Hindlimb muscle (tissue), 1 donor: ENCODE measurements at places on chromosomes 5 and 9. TPM values are rescaled to one million over a fixed set of nuclear protein-coding genes. Genes with fewer than 3 reads are reported as not detected.
A peak's percentile ranks its signal among the peaks of the same experiment; 100 is the strongest.

- DNase-seq: no peak
These were observed 16.9 kb downstream of the CARD19 start for GRCh38 chr9:93112864-93113389.

GRCh38 chr5:43140286-43140685 is 19.6 kb downstream of the ZNF131 start:
- no peak for DNase-seq

DNA sequence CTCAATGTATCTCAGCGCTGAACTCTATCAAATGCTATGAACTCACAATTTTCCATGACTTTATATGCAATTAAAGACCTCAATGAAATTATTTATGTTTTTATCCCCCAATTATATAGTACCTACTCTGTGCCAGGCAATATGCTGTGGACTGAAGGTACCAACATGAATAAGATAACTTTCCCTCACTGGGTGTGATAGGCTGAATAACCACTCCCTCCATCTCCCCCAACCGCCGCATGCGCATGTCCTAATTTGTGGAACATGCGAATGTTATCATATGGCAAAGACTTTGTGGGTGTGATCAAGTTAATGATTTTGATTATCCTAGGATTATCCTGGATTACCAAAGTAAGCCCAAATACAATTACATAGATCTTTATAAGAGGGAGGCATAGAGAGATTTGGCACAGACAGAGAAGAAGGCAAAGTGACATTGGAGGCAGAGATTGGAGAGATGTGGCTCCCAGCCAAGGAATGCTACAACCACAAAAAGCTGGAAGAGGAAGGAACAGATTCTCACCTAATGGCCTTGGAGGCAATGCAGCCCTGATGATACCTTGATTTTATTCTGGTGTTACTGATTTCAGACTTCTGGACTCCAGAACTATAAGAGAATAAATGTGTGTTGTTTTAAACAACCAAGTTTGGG is 149.1 kb upstream of the VCAN start:
- no peak for DNase-seq

- no peak for DNase-seq
These were observed 231.4 kb upstream of the TRPM3 start for GRCh38 chr9:71352837-71353236.

DNA sequence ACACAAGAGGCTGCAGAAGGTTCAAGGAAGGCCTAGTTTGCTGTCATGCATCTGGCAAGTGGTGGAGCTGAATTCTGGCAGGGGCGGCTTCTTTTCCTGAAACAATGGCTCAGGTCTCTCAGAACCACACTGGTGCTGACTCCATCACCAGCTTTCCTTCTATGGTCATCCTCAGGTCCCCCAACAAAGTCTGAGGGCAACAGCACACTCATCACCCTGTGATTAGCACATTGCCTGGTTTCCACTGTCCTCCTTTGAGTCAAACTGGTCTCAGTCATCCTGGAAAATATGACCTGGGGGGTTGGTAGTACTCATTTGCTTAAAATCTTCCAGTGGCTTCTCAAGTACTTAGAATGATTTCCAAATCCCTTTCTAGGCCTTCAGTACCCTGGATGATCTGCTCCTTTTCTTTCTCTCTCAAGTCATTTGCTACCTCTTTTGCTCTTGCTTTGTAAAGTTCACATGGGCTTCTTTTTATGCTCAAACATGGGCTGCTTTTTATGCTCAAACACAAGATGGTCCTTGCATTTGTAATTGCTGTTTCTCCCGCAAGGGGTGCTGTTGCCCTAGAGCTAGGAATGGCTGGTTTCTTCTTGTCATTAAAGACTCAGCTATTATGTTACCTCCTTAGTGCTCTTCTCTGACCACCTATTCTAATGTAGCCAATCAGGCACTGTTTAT is 144.9 kb downstream of the ALDH1A1 start:
- DNase-seq: no peak

GRCh38 chr9:123321616-123322272 is 34.3 kb upstream of the CRB2 start:
- no peak for DNase-seq

DNA sequence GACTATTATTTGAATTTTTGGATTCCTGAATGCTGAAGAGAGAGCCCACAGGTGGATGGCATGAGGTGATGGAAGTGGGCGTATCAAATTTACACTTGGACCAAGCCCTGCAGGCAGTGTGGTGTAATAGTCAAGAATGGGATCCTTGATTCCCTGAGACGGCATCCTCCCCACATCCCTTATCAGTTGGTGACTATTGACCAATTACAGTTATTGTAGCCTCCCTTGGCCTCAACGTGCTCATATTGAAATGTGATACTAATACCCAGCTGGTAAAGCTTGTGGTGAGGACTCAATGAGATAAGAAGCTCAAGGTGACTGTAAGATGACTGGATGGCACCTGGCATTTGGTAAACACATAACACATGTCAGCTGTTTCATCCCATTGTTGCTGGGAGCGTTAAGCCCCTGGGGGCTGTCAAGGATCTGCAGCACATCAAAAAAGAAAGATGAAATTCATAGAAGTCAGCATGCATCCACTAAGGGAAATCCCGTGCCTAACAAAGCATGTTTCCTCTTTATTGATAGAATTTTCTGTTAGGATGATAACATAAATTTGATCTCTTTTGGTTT is 65.6 kb upstream of the IRX2 start:
- DNase-seq: no peak

GRCh38 chr9:4550777-4551484 is 60.7 kb downstream of the SLC1A1 start:
- DNase-seq: peak; percentile 24

- no peak for DNase-seq
These were observed 664.9 kb downstream of the TAF11L14 start for GRCh38 chr5:18299166-18299565.

DNA sequence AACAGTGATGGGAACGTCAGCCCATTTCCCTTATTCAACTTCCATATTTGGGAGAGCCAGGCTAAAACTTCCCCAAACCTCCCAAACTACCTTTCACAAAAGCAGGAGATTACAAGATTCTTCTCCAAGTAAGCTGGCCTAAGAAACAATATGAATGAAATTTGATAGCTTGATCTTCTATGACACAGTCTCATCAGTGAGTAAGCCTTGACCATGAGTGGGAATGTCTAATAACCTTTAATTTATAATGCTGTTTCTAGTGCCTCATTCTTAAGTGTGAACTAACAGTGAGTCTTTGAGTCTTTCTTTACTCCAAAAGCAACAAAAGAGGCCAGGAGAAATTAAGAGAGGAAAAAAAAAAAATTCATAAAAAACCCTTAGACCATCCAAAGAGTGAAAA is 1379.9 kb downstream of the EFNA5 start:
- DNase-seq: no peak

GRCh38 chr5:56769875-56770604 is 45.3 kb upstream of the MAP3K1 start:
- DNase-seq: no peak

DNA sequence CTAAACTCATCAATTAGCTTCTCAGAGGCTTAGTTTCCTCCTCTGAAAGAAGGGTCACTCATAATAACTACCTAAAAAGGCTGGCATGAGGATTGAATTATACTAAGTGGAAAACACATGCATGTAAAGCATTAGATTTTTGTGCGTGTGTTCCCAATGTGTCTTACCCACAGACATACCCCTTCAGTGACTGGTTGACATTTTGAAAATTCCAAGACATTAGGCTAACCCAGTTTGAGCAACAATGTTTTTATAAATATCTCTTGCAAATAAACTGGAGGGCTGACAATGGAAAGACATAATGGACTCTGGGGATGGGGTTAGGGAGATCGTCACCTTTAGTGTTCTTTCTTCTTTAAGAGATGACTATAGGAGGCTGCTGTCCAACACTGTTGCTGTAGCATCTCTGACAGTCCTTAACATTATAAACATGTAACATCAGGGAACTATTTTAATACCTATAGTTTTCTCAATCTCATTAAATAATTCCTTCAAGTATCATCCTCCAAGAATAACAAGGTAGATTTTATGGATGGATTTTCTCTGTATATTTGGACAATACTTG is 24.3 kb downstream of the HMHB1 start:
- DNase-seq: no peak

DNA sequence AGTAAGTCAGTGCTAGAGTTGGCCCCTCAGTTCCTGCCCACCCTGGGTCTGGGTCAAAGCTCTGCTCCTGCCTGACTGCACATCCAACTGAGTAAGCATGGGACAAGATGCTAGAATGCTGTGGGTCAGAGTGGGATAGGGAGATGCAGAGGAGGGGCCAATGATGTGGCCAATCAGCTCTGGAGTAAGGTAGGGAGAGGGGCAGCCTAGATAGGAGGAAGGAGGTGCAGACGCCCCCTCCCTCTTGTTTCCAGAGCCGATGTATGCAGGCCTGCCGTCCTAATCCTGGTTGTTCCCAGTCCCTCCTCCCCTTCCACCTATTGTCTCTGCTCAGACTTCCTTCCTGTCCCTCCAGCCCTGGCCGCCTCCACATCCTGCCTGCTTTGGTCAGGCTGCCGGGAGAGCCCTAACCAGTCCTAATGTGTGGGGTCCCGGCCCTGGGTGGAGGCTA is 1.3 kb downstream of the ARAP3 start:
- DNase-seq: no peak

DNA sequence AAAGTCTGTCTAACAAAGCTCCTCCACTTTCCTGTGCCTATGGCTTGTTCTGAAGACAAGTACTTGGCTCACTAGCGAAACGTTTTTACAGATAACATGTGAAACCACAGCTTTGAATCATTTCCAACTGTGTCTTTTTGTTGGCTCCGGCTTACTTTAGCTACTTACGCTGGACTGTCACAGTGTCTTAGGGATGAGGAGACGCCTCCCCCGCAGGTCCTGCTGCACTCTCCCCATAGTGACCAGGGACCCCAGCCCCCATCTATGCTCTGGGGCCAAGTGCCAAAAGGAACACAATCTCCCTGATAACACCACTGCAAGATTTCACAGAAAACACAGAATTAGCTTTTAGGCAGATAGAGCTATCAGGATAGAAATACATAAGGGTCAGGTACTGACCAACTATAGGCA is 219.1 kb downstream of the ADAMTS6 start:
- peak; percentile 14 for DNase-seq

GRCh38 chr9:123798195-123798594 is 131.7 kb downstream of the DENND1A start:
- DNase-seq: no peak

GRCh38 chr5:141349917-141350619 is at the start of gene PCDHGB1:
PCDHGB1 (plus strand) TSS chr5:141350099; CDS start chr5:141350261, 162 bp downstream.
- no peak for DNase-seq

DNA sequence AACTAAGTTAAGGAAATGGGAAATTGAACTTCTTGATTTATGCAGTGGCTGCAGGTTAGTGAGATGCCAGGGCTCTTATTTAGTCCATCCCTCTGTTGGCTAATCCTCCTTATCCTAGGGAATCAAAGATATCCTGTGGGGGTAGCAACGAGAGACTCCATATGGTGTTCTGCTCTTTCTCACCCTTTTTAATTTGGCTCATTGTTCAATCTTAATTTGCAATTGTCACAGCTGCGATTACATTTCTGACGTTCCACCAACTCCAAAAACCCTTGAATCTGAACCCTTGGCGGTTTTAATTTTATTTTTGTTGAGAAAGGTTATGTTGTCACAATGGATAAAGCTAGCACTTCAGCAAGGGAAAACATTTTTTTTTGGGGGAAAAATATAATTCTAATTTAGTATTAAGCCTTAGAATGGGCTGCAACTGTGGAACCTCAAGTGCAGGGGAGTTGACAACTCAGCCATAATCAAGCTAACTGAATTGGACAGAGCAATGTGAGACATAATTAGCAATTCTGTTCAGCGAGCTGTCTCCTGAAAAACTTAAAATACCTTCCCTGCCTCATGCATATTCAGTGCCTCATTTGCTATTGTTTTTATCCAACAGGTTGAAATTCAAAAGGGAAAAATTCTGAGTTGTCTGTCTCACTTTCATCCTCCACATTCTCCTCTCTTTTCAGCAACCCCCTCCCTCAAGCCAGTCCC is 91.3 kb downstream of the MAT2B start:
- DNase-seq: no peak

- DNase-seq: no peak
These were observed 33.6 kb downstream of the SUB1 start for GRCh38 chr5:32618962-32619361.

DNA sequence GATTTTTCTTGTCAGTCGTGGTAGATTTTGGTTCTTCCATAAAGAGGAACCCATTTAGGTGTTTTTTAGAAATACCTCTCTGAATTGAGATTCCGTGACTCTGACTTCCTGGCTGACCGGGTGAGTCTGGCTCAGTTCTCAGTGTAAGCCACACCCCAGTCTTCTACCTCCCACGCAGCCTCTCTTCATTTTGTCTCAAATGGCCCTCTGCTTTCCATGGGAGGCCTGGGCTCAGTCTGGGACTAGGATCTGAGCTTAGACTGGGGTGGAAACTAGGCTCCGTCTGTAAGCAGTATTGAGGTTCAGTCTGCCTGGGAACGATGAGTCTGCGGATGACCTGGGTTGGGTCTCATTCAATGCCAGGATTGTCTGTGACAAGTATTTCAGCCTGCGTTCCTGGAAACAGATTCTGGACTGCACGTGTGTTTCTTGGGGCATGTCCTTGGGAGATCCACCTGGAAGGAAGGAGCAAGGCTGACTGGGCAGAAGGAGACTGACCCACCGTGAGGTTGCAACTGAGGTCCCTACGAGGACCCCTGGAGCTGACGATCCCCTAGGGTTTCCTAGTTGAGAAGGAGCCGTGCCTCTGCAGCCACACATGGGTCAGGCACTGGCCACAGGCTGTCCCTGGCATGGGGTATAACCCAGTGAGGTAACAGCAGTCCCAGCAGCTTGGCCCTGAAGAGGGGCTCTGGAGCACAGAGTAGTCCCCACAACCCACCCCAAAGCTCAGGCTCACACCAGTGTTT is 12.4 kb upstream of the CRB2 start:
- DNase-seq: peak; percentile 44

GRCh38 chr9:133117271-133118178 is 3.5 kb downstream of the RALGDS start:
- no peak for DNase-seq

GRCh38 chr9:15144622-15145061 is 162.4 kb downstream of the TTC39B start:
- DNase-seq: no peak

DNA sequence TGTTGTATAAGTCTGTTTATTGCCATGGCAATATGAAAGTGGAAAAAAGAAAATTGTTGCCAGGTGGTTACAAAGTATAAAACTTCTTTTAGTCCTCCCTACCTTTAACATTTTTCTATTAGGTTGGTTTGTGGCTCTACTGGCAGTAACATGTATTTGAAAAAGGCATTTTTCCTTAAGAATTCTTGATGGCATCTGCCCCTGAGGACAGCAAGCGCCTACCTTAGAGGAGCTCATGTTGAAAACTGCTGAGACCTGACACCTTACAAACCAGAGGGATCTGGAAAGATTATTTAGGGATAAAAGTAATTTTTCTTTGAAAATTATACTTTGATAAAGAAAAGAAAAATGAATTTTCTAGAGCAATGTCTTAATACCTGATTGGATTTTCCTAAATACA is 208.1 kb downstream of the CAVIN4 start:
- no peak for DNase-seq

CDKN2A gene
- not detected for polyA plus RNA-seq

NUTM2G gene
- 1.6 TPM for polyA plus RNA-seq

INSL6 gene
- polyA plus RNA-seq: 0.58 TPM

IL3 gene
- polyA plus RNA-seq: not detected

CENPP gene
- polyA plus RNA-seq: 4.9 TPM

IRX2 gene
- 0.58 TPM for polyA plus RNA-seq

OBP2B gene
- polyA plus RNA-seq: not detected

SNAPC3 gene
- 27.6 TPM for polyA plus RNA-seq

NXNL2 gene
- polyA plus RNA-seq: 0.19 TPM

SLC6A7 gene
- 0.22 TPM for polyA plus RNA-seq

NR5A1 gene
- not detected for polyA plus RNA-seq

INSL4 gene
- not detected for polyA plus RNA-seq
